Stimulated activated CD8-positive, alpha-beta memory T cell treated with anti-CD3 and anti-CD28 coated beads, Interleukin-7, amount 100 ng/mL, for 1 hour (primary cell): ENCODE measurements at places on chromosomes 12 and 14.

DNA sequence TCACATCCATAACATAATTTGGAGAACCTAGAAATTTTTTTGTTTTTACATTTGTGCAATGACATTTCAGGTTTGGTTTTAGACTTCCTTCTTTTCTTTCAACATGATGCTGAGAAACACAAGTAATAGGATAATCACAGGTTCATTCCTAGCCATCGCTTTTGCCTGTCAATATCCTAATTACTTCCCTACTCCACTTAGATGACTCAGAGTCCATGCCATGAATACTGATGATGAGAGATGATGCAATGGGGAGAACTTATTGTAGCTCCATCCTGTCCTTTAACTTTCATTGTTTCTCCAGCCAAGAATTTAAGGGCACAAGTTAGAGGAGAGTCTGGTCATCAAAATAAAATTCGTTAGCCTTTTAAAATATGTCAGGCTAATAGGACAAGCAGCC lies 101.3 kb downstream of the PTPRO start:
- no peak for DNase-seq

GRCh38 chr12:95815632-95816212 lies 25.2 kb upstream of the NTN4 start:
- no peak for DNase-seq

DNA sequence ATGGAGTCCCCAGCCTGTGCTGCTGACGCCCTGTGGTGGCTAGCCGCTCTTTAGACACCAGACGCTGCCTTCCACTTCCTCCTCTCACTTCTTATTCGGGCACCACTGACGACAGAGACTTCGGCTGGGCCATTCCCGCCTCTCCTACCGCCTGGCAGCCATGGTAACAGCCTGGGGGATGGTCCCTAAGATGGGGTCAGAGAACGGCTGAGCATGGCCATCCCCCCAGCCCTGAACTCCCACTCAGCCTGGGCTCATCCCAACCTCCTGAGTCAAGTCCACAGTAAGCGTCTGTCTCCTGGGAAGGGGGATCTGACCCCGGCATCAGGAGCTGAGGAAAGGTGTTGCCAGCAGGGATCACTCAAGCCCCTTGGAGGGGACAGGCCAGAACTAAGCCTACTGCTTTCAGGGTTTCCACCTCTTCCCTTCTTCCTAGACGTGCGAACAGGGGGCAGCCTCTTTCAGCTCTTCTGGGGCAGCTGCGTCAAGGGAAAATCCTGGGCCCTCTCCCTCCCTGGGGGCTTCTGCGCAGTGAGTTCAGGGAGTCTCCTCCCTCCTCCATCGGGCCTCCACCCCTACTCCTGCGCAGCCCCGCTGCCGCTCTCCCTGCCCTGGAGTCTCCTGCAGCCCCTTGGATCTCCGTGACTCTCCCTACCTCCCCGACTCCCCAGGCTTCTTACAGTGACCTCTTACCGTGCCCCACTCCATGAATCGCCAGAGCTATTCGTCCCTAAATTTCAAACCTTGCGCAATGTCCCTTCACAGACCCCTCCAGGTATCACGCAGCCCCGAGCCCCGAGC lies 643 bp upstream of the TAMALIN start:
- DNase-seq: no peak

DNA sequence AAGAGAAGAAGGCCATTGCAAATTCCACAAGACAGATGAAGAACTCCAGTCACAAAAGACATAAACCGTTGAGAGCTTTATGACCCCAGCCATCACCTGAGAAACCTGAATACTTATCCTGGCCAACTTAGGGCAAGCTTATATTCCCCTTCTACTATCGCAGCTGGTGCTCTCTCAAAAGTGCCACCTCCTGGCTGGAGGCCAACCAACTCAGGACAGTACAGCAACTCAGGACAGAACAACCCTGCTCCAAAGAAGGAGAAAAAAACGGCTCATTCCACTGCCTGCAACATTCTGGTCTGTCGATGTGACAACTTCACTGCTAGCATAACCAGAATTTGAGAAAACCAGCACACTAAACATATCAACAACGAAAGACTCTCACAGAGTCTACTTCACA lies 9.7 kb upstream of the KRT6B start:
- DNase-seq: no peak

- no peak for DNase-seq
Measured at GRCh38 chr12:16224196-16224595, 53.3 kb downstream of the SLC15A5 start.

- DNase-seq: no peak
Measured at GRCh38 chr12:65902500-65902899, 78.2 kb downstream of the HMGA2 start.

- DNase-seq: no peak
Measured at GRCh38 chr12:125259178-125259867, 194.1 kb downstream of the AACS start.

DNA sequence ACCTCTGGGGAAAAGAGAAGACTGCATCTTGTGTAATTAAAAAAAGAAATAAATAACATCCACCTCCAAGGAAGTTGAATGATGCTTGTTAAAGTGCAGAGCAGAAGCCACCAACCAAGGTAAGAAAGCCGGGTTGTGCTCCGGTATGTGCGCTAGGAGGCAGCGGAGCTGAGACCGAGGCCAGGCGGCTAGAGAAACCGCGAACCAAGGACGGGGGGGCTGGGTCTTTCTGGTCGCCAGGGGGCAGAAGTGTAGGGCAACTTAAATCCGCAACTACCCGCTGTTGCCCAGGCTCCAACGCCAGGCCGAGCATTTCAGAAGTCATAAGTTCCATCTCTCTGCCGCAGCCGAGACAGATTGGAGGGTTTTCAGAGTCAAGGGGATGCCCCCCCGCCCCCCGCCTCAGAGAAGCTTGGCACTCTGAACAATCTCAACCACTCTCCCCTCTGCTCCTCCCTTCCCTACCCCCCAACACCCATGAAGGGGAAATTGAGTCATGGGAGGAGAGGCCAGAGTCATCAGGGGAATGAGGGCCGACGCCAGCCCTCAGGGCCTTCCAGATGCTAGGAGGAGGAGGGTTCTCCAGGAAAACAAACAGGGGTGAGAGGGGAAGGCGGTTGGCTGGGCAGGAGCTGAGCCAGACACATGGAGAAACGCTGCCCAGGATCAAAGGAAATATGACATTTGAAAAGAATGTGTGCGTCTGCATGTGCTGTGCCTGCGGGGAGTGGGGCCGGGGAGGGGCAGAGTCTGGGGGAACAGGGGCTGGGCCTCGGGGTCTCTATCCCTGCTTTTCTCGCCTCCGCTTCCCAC lies 2.2 kb upstream of the NFATC4 start:
- DNase-seq: peak; percentile 43

GRCh38 chr14:74904635-74905503 lies 18.2 kb downstream of the RPS6KL1 start:
- DNase-seq: no peak

GRCh38 chr14:101370593-101371569 lies 190.4 kb upstream of the DIO3 start:
- DNase-seq: no peak

GRCh38 chr14:36217732-36218131 lies 41.2 kb upstream of the PTCSC3 start:
- DNase-seq: no peak

DNA sequence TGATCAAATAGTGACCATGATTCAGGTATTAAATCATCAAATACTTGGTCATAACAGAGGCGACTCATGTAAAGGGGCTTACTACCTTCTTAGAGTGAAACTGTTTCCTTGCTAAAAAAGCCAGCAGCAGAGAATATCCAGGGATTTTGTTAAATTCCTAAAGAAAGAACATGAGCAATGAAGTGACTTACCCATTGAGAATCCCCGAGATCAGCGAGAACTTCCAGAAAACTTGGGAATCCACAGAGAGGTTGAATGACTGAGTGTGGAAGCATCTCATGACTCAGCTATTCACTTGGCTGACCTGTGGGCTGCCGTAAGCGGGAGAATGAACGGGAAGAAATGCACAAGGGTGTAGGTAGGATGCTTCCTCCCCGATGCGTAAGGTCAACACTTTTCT lies 85.3 kb upstream of the KCNA1 start:
- no peak for DNase-seq

DNA sequence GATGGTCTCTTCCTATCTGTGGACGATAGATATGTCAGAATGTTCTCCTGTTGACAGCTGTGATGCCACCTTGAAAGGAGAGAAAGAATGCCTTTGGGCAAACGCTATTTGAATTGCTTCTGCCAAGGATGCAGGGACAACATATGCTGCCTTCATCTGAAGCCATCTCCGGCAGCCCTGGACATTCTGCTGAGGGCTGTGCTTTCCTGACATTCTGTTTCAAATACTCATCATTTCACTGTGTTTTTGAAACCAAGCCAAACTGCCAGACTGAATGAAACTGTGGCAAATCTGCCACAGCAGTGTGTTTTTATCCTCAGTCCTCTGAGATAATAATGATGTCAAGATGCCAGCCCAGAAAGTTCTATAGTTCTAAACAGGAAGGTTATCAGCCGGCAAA lies 85.8 kb upstream of the BCAT1 start:
- no peak for DNase-seq

DNA sequence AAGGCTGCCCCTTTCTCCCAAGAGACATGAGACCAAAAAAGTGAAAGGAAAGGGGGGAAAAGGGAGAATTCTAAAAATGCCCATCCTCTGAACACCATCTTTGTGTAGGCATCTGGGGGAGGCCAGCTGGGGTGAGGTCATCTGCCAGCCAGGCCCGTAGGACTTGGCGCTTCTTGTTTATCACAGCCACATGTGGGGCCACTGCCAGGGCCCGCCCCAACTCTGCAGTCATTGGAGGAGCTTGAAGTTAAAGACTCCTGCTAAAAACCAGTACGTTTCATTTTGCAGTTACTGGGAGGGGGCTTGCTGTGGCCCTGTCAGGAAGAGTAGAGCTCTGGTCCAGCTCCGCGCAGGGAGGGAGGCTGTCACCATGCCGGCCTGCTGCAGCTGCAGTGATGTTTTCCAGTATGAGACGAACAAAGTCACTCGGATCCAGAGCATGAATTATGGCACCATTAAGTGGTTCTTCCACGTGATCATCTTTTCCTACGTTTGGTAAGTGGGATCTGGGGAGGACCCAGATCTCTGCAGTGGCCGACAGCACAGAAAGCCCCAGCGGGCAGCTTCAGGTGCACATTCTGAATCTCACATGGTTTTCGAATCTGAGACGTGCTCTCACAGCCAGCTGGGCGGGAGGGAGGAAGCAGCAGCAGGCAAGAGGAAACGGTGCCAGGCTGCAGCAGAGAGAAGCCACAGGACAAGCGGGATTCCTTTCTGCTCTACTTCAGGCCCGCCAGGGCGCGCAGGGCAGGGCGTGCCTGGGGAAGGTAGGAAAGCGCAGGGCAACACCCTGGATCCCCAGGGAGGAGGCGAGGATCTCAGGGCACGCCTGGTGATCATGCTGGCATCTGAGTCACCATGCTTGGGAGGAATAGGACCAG lies at the start of gene P2RX7:
TSS of gene P2RX7 (plus strand) at position 276 of the 881 bp plus-strand sequence. CDS start at position 371, 95 bp downstream.
- no peak for DNase-seq

DNA sequence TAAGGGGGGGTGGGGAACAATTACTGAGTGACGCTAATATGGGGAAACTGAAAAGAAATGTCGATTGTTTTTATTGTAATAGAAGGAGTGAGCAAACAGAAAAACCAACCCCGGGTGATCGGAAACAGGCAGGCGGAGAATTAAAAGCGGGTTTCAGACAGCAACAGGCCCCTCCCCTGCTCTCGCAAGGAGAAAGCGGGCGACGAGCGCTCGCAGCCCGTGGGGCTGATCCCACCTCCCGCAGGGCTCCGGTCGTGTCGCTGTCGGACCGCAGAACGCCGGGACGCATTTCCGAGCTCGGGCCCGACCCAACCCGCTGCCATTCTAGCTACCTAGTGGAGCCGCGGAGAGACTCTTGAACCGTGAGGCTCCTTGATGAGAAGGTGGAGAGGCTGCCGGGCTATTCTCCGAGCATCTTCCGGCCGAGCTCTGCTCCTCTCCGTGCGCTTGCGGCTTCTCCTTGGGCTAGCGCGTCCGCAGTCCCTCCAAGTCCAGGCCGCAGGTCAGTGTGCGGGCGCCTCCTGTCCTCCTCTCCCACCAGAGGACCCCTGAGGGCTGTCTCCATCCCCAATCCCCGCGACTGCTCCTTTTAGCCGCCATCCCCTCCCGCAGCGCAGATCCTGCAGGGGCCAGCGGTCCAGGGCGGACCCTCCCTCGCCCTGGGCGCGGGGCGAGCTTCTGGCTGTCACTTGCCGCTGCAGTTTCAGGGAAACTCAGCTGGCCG lies 4.1 kb upstream of the PAX9 start:
- DNase-seq: no peak

- DNase-seq: no peak
Measured at GRCh38 chr14:79658221-79658620, 553.1 kb downstream of the DIO2 start.

- no peak for DNase-seq
Measured at GRCh38 chr12:15709551-15709950, 79.6 kb downstream of the EPS8 start.

- no peak for DNase-seq
Measured at GRCh38 chr12:3925621-3926020, 52.4 kb upstream of the PARP11 start.

GRCh38 chr14:94998685-94999084 lies 158.6 kb downstream of the DICER1 start:
- no peak for DNase-seq

DNA sequence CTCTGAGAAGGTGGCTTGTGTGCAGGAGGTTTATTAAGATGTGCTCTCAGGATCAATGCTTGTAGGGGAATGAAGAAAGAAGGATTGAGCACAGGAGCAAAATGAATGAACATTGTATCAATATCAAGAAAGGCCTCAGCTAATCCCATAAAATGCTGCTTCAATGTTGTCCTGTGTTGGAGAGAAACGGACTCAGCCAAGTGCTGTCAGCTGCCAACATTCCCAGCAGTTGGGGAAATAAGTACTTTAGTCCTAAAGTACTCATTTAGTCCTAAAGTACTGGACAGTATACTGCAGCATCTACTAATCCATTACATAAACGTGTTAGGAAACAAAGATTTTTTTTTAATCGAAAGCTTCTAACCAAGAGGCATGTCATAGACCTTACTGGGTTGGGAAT lies 255.9 kb downstream of the SEC23A start:
- no peak for DNase-seq

DNA sequence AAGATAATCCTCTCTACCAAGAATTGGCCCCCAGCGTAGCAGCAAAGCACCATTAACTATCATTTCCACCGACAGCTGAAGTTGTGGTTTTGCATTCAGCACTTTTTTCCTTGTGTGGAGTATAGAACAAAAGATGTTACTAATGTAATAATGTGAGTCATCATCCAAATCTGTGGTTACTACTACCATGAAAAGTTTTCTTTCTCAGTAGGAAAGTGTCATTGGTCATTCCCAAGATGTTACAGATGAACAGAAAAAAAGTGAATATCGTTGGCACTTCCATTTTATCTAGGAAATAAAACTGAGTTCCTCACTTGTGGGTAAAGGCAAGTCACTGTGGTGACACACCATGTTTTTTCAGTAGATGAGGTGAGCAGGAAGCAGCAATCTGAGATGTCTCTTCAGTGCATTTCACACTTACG lies 30.3 kb upstream of the IFNG start:
- DNase-seq: no peak

- no peak for DNase-seq
Measured at GRCh38 chr12:57726151-57726883, 12.2 kb downstream of the AGAP2 start.

GRCh38 chr12:49934505-49934904 lies 16.0 kb upstream of the AQP2 start:
- no peak for DNase-seq
